Smooth muscle cell of the coronary artery (primary cell): ENCODE measurements at places on chromosomes 13 and 19. TPM values are rescaled to one million over a fixed set of nuclear protein-coding genes. Genes with fewer than 3 reads are reported as not detected.

The MYCBP2 gene
- total RNA-seq, result 66.2 and 103 TPM in 2 replicates

The ANGPTL8 gene
- 0.59 TPM in 1 of 2 replicates, not detected in the other for total RNA-seq

The ISOC2 gene
- 23.4 and 87.9 TPM in 2 replicates for total RNA-seq

The THAP8 gene
- total RNA-seq, result 1.1 and 2.8 TPM in 2 replicates

The LAIR2 gene
- not detected in 2 replicates for total RNA-seq

The ZNF792 gene
- 4.8 TPM in 2 replicates for total RNA-seq

The CERS1 gene
- total RNA-seq, result 4.4 and 5.7 TPM in 2 replicates

The NDUFA3 gene
- 19.7 and 24.4 TPM in 2 replicates for total RNA-seq

The ZMYM5 gene
- total RNA-seq, result 8.4 and 9.8 TPM in 2 replicates

The UPK1A gene
- total RNA-seq, result 0.08 TPM in 1 of 2 replicates, not detected in the other

The PALM gene
- total RNA-seq, result 6.0 and 26.7 TPM in 2 replicates

The PALM3 gene
- total RNA-seq, result under 0.01 and 0.30 TPM in 2 replicates

The DHX34 gene
- total RNA-seq, result 5.0 and 6.1 TPM in 2 replicates

The MBD3L3 gene
- total RNA-seq, result not detected in 2 replicates

The TSPAN16 gene
- total RNA-seq, result not detected in 2 replicates

The TMIGD2 gene
- total RNA-seq, result not detected in 2 replicates

The EID2 gene
- 3.3 and 13.4 TPM in 2 replicates for total RNA-seq

The JAK3 gene
- total RNA-seq, result 1.3 and 1.9 TPM in 2 replicates

The LIPE gene
- 0.90 and 1.5 TPM in 2 replicates for total RNA-seq

The FPR1 gene
- 0.47 TPM in 1 of 2 replicates, not detected in the other for total RNA-seq

The ZNF541 gene
- total RNA-seq, result under 0.01 TPM in 1 of 2 replicates, not detected in the other

The ZNF506 gene
- total RNA-seq, result 7.6 and 7.8 TPM in 2 replicates

The SLC17A7 gene
- total RNA-seq, result 0.08 and 0.12 TPM in 2 replicates

The NLRP11 gene
- total RNA-seq, result not detected in 2 replicates

The ZFR2 gene
- not detected in 2 replicates for total RNA-seq

The ICAM4 gene
- 0.45 and 0.82 TPM in 2 replicates for total RNA-seq

The BEST2 gene
- not detected in 2 replicates for total RNA-seq

The LRRC63 gene
- total RNA-seq, result under 0.01 TPM in 1 of 2 replicates, not detected in the other

The SHANK1 gene
- total RNA-seq, result 0.68 and 1.3 TPM in 2 replicates

The GRIK5 gene
- 0.23 TPM in 1 of 2 replicates, not detected in the other for total RNA-seq

The LILRB4 gene
- not detected in 2 replicates for total RNA-seq

The NLRP5 gene
- total RNA-seq, result not detected in 2 replicates

The SPACA7 gene
- not detected in 2 replicates for total RNA-seq

The ZNF534 gene
- 0.08 TPM in 1 of 2 replicates, not detected in the other for total RNA-seq

The IL4I1 gene
- 0.23 TPM in 1 of 2 replicates, not detected in the other for total RNA-seq

The VPS36 gene
- total RNA-seq, result 14.3 and 17.5 TPM in 2 replicates

The ZNF799 gene
- 2.2 TPM in 2 replicates for total RNA-seq

The CCDC9 gene
- total RNA-seq, result 8.9 and 9.5 TPM in 2 replicates

The ZNF429 gene
- total RNA-seq, result 3.3 and 4.9 TPM in 2 replicates

The CATSPERD gene
- not detected in 2 replicates for total RNA-seq

The PRMT1 gene
- total RNA-seq, result 531 and 544 TPM in 2 replicates

The MISP3 gene
- total RNA-seq, result 0.12 and 0.68 TPM in 2 replicates

The KLC3 gene
- 0.23 TPM in 1 of 2 replicates, not detected in the other for total RNA-seq

The MZT1 gene
- total RNA-seq, result 2.6 and 10.4 TPM in 2 replicates

The DAND5 gene
- total RNA-seq, result 0.08 TPM in 1 of 2 replicates, not detected in the other

The SIGLEC5 gene
- total RNA-seq, result not detected in 2 replicates

The IGFLR1 gene
- 0.60 and 2.1 TPM in 2 replicates for total RNA-seq

The ZNF552 gene
- 3.4 and 3.7 TPM in 2 replicates for total RNA-seq

The CCDC169 gene
- total RNA-seq, result 1.7 and 3.5 TPM in 2 replicates

The IGFL2 gene
- total RNA-seq, result not detected in 2 replicates

The PLK5 gene
- not detected in 2 replicates for total RNA-seq

The PSG6 gene
- not detected in 2 replicates for total RNA-seq

The AMER2 gene
- total RNA-seq, result not detected in 2 replicates

The ZNF677 gene
- total RNA-seq, result 6.0 and 15.6 TPM in 2 replicates

The KLK4 gene
- total RNA-seq, result not detected in 2 replicates

The CADM4 gene
- total RNA-seq, result 1.7 and 3.4 TPM in 2 replicates

The ZNF28 gene
- total RNA-seq, result 15.3 and 19.2 TPM in 2 replicates

The STXBP2 gene
- total RNA-seq, result 17.8 and 37.1 TPM in 2 replicates
